ENCODE measurements at places on chromosomes 7 and 10.
A peak's percentile ranks its signal among the peaks of the same experiment; 100 is the strongest.

- no peak for DNase-seq
These were observed 208.2 kb downstream of the TFEC start for GRCh38 chr7:115822380-115822779.

GRCh38 chr10:67088036-67088435 is 162.2 kb downstream of the LRRTM3 start:
- DNase-seq = no peak

GRCh38 chr7:82166260-82167015 is 277.1 kb downstream of the CACNA2D1 start:
- no peak for DNase-seq

GRCh38 chr7:43769791-43770465 is 11.4 kb downstream of the BLVRA start:
- no peak for DNase-seq

DNA sequence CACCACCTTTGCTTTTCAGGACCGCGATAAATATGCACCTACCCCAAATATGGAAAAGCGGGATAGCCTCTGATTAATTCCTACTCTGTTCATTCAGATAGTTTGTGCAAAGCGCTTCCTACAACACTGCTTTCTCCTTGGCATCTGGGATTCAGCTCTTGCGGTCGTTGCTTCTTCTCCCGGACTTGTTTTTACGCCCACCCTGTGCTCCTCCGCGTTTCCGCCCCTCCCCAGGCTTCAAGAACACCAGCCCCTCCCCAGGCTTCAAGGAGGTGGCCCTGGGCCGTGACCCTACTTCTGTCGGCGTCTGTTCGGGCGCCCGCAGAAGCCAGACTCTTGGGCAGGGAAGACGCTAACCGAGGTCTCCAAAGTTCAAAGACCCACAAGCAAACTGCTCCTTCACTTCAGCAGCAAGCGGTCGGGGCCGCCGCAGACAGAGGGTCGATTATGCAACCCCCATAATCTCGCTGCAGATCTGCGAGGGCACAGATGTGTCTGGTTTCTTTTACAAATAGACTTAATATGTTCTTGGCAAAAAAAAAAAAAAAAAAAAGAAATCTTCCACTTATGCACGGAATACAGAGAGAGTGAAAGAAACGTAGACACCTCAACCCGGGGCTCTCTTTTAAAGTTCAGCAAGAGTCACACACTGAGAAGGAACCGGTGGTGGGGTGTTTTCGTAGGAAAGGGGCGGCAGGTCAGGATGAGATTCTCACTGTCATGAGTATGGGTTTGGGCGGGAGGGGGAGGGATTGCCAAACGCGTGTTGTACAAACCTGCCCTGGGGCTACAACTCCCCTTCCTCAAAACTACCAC is 1.9 kb downstream of the DLX5 start:
- no peak for DNase-seq

GRCh38 chr10:12381536-12382156 is 32.3 kb downstream of the CAMK1D start:
- no peak for DNase-seq

- no peak for DNase-seq
These were observed 14.7 kb upstream of the BMS1 start for GRCh38 chr10:42767906-42768305.

DNA sequence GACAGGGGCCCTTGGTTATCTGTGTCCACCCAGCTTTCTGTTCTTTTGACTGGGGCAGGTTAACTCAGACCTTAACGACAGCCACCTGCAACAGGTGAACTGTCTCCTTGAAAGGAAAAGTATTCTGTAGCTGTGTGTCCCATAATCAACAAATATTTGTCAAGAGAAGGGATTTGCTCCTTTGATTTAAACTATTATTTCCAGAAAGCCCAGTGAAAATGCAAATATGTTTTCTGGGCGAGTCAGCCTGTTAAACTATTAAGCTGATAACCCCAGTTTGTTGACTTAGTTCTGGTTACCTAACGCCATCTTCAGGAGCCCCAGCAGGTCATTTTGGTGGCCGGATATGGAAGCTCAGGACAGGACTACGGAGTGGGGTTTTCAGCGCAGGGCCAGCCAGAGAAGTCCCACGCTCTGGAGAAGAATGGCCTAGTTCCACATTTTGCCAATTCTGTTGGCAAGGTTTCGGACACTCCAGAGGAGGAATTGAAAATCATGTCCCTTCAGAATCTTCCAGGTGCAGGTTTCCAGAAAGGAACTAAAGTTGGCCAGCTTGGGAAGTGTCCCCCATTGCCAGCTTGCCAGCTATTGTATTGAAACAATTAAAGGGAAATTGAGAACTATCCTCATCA is 54.5 kb downstream of the ADRA2A start:
- DNase-seq = no peak

- DNase-seq = no peak
These were observed 348.2 kb downstream of the SDK1 start for GRCh38 chr7:3649250-3649649.

- no peak for DNase-seq
These were observed 3.0 kb downstream of the CALU start for GRCh38 chr7:128742206-128742605.

DNA sequence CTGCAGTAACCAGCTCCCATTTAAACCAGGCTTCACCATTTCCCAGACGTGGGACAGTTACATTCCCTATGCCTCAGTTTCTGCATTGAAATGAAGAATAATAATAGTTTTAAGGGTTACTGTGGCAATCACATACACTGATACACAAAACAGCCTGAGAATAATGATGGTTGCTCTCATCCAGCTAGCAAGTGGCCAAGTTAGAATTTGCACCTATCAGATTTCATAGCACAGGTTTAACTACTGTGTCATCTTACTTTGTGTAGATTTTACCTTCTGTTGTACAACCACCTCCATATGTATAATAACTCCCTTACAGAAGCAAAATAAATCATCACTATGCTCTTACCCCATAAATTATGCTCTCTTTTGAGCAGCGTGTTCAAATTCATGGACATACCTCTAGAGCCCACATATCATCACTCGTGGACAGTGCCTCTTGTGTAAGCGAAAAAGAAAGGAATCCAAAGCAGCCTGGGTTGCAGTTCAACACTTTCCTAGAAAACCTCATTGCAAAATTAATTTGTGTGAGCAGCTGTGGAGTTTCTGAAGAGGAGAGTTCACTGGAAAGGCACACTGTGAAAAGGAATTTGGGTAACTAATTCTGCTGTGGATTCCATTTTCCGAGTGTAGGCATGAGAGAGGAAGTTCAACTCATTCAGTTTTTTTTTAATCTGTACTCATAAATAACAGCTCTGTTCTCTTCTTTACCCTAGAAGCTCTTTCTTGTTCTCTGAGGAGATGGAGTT is 492.5 kb downstream of the ARL4A start:
- DNase-seq = no peak

DNA sequence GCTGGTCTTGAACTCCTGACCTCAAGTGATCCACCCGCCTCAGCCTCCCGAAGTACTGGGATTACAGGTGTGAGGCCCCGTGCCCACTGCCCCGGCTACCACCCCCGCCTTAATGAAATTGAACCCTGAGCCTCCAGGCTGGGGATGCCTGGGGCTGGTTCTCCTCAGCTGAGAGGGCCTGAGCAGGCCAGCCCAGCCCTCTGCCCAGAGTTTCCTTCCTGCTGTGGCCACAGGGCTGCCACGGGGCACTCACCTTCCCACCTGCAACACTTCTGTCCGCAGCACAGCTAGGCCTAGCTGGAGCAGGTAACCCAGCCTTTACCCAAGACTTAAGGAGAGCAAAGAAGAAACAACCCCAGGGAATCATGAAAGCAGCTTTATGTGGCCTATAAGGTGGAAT is 78.1 kb upstream of the ANLN start:
- no peak for DNase-seq

DNA sequence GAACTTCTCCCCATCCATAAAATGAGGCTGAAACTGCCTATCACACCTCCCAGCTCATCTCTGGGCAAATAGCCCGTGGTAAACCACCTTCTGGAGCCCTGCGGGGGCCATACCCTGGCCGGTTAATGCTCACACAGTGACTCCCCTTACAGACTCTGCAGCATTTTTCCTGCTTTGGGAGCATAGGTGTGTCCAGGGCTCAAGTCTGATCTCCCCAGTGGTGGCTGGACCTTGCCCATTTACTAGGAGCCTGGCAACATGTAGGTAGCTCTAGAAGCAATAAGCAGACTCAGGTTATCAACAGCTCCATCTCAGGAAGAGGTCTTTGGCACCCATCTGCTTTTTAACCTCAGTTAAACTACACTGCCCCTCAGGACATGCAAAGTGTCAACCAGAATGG is 5.5 kb upstream of the CDHR1 start:
- no peak for DNase-seq

- DNase-seq = no peak
These were observed 99.6 kb downstream of the PRPF18 start for GRCh38 chr10:13686331-13686752.

DNA sequence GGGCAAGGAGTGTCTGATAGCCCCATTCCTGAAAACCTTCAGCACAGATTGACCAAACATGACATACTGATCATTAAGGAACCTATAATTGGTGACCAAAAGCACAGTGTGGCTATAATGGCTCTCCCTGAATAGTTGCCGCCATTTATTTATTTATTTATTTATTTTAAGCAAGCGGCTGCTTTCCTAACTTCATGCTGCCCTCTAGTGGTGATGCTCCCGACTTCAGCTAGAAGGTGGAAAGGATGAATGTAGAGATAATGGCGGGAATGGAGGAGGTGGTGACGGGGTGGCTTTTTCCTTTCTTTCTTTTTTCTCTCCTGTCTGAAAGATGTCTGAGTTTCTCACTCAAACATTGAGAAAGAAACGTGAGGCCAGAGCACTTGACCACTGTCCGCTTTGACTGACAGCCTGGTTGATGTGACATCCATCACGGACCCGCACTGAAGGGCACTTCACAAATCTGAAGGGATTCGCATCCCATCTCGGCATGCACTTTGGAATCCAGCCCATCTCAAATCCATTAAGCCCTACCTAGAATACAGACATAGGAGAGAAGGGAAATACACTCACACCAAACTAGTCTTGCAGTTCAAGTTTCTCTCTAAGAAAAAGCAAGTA is 1090.1 kb downstream of the KCNMA1 start:
- peak; percentile 72 for DNase-seq

DNA sequence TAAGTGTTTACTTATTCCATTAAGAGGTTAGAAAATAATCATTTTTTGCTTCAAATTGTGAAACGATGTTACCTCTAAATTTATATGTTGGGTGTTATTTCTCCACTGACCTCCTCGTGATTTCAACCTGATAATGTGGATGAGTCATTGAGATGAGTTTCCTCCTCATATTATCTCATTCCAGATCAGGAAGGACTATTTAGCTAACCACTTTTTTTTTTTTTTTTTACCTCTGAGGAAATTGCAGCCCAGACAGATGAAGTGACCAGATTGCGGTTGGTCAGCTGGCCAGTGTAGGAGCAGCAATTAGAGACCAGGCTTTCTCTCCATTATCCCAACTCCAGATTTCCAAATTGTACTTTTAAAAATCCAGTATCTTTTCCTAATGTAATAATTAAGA is 248.7 kb downstream of the FZD1 start:
- DNase-seq = no peak

DNA sequence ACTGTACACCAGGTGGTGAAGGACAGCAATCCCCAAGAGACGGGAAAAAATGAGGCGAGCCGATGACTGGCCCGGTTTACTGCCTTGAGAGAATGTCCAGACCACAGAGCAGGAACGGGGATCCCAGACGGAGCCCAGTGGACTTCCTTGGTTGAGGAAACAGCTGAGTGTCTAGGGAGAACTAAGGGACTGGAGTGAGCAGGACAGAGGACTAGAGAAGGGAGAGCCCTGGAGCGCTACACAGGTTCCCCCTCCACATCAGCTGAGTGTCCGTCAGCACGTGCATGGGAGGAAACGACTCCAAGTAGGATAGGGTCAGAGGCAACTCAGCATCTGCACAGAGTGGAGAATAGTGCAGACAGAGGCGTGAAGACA is 7.1 kb upstream of the WDR86 start:
- no peak for DNase-seq

DNA sequence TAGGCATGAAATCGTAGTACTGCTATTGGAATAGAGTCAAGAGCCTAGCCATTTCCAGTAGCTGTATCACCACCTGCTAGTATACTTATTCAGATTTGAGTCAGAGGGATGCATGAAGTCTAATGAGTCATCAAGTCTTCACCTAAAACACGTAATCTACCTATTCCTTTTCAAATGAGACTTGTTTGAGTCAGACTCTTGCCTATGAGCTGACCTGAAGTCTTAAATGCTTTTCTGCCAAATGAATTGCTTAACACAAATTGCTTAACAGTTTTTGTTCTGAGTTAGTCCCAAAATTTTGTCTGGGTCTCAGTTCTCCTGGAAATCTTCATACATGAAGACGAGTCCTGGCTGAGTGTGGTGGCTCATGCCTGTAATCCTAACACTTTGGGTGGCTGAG is 165.2 kb downstream of the GNAT3 start:
- no peak for DNase-seq

DNA sequence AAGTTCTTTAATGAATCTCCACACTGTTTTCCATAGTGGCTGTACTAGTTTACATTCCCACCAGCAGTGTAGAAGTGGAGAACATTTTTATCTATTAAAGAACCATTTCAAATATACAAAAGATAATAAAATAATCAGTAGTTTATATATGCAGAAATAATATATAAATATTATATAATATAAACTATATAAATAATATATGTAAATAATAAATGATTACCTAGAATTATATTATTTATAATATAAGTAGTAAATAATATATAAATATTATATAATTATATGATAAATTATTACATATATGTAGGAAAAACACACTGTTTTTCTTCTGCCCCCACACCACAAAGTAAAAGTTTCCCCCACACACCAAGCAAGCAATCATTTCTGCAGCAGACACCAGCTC is 83.5 kb upstream of the NEUROD6 start:
- no peak for DNase-seq

GRCh38 chr7:45132708-45133320 is 21.3 kb upstream of the TBRG4 start:
- no peak for DNase-seq

- DNase-seq = no peak
These were observed 202.0 kb upstream of the COBL start for GRCh38 chr7:51518646-51519045.

- DNase-seq = peak; percentile 37
These were observed 15.5 kb downstream of the CARD11 start for GRCh38 chr7:3028071-3028757.

- DNase-seq = no peak
These were observed 90.1 kb downstream of the CYP51A1 start for GRCh38 chr7:92044148-92044547.

GRCh38 chr7:78702770-78703169 is 750.7 kb downstream of the MAGI2 start:
- DNase-seq = no peak

DNA sequence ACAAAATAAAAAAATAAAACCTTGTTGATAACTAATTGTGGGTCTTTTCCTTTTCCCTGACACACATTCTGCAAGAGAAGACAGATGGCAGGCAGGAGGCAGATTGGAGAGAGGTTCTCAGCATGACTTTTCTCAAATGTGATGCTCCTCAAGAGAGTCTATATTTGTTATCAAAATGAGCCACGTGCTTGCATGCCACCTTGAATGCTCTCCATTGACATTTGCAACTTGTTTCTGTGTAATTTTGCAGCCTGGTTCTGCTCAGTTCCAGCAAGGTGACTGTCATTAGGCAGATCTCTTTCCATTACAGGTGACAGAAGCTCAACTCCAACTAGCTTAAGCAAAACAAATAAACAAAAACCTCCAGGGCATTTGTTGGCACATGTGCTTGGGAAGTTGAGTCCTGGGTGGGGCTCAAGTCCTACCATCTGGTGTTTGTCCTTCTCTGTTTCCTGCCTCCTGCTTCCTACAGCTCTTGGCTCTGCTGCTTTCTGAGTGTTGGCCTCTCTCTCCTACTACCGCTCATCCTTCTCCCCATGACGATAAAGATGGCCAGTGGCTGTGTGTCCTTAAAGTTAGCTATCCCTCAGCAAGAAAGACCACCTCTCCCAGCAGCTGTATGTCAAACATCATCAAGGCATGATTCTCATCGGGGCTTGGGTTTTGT is 56.7 kb downstream of the GRK5 start:
- no peak for DNase-seq
